Activated CD8-positive, alpha-beta memory T cell treated with anti-CD3 and anti-CD28 coated beads for 1 hour (primary cell): ENCODE measurements at places on chromosomes 7 and 10.

DNA sequence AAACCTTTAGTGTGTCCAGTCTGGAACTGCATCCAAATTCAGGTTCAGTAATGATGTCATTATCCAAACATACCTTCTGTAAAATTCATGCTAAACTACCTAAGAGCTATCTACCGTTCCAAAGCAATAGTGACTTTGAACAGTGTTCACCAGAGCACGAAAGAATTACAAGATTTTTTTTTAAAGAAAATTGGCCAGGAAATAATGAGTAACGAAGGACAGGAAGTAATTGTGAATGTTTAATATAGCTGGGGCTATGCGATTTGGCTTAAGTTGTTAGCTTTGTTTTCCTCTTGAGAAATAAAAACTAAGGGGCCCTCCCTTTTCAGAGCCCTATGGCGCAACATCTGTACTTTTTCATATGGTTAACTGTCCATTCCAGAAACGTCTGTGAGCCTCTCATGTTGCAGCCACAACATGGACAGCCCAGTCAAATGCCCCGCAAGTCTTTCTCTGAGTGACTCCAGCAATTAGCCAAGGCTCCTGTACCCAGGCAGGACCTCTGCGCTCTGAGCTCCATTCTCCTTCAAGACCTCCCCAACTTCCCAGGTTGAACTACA lies 694 bp upstream of the FAS start:
- DNase-seq = no peak

DNA sequence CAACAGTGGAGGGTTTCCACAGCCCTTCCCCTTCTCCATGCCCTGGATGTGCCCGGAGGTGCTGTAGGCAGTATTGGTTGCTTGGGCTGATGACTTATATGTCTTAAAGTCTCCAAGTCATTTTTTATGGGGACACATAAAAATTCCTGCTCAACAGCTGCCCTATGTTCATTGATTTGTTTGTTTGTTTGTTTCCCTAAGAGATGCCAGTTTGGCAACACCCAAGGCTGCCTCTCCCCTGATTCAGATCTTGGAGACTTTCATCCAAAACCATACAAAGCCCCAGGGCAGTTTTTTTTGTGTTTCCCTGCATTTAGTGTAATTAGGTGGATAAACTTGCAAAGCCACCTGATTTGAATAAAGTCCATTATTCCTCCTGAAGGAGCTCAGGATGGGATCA lies 115.3 kb downstream of the PLPP4 start:
- no peak for DNase-seq

GRCh38 chr7:48637382-48637781 lies 287.0 kb upstream of the CDC14C start:
- no peak for DNase-seq

- DNase-seq = no peak
Observed at GRCh38 chr10:127922675-127923366, 15.9 kb downstream of the PTPRE start.

DNA sequence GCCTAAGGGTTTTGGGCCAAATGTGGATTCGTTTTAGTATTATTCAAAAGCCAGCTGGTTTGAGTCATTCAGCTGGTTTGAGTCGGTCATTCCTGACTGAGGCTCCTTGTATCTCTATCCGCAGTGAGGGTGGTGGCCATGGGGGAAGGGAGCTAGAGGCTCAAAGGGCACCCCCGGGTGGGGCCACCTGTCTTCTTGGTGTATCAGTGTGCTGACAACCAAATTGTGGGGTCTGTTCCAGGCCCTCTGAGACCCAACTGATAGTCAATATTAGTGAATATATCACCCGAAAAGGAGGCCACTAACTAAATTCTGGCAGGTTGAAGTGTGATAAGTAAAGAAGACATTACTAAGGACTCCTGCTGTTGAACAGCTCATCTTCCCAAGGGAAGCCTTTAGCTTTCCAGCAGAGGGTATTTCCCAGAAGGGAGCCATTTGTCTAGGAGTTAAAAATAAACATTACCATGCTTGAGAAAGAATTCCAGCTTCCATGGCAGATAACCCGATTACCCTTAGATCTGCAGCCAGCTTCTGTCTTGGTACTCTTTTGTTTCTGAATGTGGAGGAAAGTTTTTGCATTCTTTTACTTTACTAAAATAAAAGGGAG lies 29.9 kb upstream of the DDX50 start:
- DNase-seq = no peak

DNA sequence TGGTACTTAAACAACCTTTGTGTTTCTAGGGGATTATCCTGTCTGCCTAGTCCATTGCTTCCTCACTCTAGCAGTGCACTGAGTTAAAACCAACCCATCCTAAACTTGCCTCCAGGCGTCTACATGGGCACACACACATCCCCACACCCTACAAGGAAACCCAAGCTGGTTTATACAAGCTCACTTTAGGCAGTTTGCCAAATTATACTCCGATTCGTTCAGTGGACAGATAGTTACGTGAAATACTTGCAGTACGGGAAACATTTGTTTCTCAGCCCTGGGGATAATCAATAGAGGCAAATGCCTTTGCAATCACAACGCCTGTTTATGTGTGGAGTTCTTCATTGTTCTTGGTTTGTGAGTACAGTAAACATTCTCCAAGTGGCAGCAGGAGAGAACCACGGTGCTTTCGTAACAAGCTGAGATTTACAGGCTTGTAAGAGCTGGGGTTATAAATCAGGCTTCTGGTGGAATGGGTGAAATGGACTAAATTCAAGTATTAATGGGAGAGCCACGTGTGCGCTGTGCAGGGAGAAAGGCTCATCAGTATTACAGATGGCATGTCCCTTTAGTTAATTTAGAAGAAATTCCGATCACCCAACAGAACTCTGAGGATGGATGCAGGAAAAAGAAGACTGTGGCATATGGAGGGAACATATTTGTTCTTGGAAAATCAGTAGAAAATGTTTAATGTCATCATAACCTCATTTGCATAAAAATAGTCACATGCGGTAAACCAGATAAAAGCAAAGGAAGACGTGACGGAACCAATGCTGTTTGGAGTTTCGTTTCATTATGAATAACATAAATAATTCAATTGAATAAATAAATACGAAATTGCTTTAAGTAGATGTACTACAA lies 217.1 kb downstream of the GALNT17 start:
- DNase-seq = no peak

DNA sequence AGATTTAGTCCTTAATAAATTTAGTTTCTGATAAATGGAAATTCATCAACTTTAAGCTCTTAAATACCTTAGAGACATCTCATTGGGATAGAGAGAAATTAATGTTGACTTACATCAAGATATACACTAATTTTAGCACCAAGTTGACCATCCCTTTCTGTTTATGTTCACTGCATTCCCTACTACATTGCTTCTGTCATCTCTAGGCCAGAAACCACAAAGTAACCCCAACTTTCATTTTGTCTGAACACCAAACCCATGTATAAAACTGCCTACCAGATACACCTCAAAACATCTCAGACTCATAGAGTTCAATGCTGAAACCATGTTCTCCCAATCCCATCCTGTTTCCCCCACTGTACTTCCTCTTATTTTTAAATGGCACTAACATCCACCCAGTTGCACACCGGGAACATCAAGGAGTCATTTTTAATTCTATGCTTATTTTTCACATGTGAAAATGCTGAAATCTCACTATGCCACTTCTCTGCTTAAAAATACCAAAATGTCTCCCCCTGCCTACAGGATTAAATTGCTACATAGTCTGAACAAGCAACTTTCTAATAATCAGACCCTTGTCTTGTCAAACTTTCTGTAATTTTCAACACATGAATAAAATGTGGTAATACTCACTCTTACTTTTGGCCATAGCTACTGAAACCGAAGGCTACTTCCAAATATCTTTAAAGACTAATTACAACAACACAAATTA lies 201.6 kb downstream of the SEMA3D start:
- DNase-seq = no peak

DNA sequence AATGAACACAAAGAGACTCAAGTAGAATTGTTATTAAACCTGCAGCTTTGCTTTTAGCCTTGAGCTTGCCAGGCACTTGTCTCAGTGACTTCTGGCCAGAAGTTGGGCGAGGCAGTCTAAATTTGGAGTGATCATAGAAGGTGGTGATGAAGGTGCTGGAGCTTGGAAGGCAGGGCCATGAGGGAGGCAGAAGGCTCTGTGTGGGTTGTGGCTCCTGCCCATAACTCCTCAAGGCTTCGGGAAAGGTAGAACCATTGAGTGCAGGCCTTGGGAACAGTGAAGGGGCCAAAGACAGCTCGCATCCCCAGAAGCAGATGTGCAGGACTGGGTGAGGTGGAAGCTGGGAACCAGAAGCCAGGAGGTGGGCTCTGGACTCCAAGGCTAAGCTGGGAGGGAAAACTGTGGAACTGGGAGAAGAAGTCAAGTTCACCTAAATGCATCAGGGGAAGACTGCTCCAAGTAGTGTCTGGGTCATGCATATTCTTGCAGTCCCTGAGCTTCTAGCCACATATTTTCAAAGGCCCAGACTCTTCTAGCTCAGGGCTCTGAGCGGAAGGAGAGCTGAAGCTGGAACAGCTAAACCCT lies 111.1 kb upstream of the HABP2 start:
- no peak for DNase-seq

DNA sequence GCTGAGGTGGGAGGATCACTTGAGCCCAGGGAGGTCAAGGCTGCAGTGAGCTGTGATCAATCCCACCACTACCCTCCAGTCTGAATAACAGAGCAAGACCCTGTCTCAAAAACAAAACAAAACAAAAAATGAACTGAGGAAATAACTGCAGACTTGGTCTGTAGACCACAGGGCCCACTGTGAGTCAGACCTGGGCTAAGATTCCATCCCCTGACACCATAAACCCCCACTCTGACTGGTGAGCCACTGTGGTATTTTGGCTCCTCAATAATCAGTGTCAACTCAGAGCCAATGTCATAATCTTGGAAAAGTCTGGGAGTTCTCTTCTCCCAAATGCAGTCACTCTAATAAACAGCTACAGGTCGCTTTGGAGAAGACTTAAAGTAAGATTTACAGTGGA lies 24.0 kb upstream of the ERCC6 start:
- DNase-seq = no peak

DNA sequence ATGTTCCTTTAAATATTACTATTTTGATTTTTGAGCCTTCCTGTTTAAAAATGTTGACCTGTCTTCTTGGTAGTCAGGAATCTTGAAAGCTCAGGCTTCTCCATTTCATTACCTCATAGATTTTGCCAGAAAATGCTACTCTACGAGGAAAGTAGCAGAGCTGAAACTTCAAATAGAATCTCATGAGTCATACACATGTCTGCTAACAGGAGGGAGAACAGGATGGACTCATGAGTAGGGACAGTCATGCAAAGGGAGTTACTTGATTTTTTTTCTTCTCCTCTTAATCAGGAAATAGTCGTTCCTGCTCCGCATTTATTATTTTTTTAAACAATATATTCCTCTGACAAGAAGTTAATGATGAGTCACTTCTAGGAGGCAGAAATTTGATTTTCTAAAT lies 37.0 kb upstream of the MINDY3 start:
- no peak for DNase-seq

DNA sequence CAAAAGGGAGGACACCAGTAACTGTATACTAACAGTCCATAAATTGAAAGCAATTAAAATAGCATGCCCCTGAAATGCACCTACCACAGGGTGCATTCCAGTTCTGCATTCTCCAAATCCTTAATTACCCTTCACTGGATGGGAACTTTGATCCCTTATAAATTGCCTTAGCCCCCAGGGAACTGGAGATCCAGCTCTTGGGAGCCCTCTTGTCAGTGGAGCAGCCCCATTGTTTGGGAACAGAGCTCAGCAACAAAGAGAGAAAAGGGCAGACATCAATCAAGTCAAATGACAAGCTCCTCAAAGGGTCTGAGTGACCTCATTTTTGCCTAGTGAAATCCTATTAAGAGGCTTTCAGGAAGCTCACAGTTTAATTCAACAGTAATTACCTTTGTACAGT lies 472.6 kb downstream of the XPNPEP1 start:
- DNase-seq = no peak

GRCh38 chr7:105402221-105403095 lies 13.7 kb upstream of the SRPK2 start:
- no peak for DNase-seq

- no peak for DNase-seq
Observed at GRCh38 chr7:80907612-80908011, 11.2 kb downstream of the SEMA3C start.

DNA sequence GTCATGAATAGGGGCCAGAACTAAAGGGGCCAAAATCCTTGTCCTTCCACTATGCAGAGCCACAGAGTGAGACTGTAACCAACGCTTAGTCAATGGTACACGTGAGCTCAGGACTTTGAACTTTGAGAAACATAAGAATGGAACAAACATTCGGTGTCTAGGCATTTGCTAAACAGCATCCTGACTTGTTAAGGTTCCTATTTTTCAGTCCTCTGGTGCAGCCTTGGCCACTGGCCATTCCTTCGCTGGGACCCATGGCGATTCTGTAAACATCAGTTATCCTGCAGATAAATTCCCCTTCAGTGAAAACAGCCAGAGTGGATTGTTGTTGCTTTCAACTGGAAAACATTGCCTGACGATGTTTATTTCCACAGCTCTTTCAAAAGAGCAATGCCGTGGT lies 266.8 kb downstream of the SORCS1 start:
- no peak for DNase-seq

- DNase-seq = no peak
Observed at GRCh38 chr10:61870526-61870895, 31.0 kb upstream of the ARID5B start.

DNA sequence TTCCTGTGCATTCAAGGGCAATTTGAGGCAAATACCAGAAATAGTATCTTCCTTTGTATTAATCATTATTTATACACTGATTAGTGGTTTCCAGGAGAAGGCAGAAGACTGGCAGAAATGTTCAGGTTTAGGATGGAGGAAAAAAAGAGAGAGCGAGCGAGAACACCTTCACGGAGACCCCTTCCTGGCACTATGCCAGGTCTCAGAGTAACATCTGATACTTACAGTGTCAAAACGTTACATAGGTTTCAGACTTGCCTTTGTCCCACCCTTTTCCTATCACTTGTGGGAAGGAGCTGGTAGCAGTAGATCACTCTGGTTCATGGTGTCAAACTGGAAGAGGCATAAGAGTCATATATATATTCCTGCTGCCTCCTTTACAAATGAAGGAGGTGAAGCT lies 652 bp downstream of the OR2A12 start:
- no peak for DNase-seq

DNA sequence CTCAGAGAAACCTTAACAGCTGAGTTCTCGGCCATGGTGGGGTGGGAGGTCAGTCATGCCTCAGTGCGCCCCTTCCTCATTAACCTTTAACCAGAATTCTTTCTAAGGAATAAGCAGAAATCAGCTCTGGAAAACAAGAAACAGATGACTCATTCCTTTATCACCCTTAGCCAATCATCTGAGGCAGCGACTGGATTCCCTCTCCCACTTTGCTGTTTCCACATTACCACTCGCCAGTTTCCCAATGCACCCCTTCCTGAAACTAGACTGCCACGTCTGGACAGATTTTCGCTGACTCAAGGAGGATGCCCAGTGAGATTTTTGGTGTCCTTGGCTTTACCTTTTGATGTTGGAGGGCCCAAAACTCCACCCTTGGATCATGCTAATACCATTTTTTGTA lies 223.8 kb downstream of the PLXDC2 start:
- DNase-seq = no peak

DNA sequence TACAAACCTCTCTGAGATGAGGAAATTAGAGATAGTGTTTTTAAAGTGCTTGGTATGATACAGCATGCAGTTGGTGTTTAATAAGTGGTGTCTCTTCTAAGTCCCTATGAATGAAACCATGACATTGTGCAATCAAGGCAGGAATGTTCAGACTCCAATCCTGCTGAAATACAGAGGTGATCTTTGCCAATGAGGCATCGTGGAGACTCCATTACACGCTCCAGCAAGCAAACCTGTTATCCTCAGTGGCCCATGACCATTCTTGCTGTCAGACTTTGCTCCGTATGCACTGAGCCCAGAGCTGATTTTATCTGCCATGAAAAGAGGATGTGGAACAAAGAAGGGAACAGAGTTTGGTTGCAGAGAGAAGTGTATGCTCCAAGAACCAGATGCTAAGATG lies 47.3 kb downstream of the CDHR3 start:
- DNase-seq = no peak
